ENCODE measurements at places on chromosomes 11 and 22. TPM values are rescaled to one million over a fixed set of nuclear protein-coding genes. Genes with fewer than 3 reads are reported as not detected.

The RIN1 gene
- 4.8 TPM for total RNA-seq

The CDC42BPG gene
- 4.1 TPM for total RNA-seq

DNA sequence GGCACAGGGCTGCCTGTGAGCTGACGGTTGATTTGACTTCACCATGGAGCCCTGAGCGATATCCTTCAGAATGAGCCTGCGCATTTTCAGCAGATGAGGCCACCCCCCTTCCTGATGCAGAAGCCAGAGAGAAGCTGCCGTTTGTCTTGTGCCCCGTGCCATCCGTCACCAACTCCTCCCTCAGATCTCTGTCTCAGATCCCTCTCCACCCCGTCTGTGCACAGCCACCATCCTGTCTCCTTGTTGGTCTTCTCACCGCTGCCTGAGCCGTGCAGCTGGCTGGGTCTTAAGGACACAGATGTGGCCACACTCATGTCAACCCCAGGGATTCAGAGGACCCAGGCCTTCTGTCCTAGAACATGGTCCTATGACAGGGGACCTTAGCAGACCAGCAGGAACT is 293.9 kb downstream of the TBC1D22A start:
- peaks cover 23% of the 10 kb centered on the region for H3K36me3 ChIP-seq
- H3K27me3 ChIP-seq: peaks cover 8% of the 10 kb centered on the region
- DNase-seq: no peak
- peaks cover 26% of the 10 kb centered on the region for H3K4me1 ChIP-seq

- peaks cover 18% of the 10 kb centered on the region for H3K4me1 ChIP-seq
- H3K27me3 ChIP-seq: no peaks in the 10 kb centered on the region
- no peak overlapping the region for H3K27ac ChIP-seq
- DNase-seq: no peak
- no peak overlapping the region for H3K4me3 ChIP-seq
- H3K36me3 ChIP-seq: no peaks in the 10 kb centered on the region
Measured at GRCh38 chr11:78807351-78807750, 232.7 kb upstream of the NARS2 start.

- H3K4me3 ChIP-seq: no peak overlapping the region
- H3K4me1 ChIP-seq: no peaks in the 10 kb centered on the region
- DNase-seq: no peak
- no peak overlapping the region for H3K27ac ChIP-seq
- H3K36me3 ChIP-seq: no peaks in the 10 kb centered on the region
Measured at GRCh38 chr11:104060820-104061219, 24.4 kb downstream of the DDI1 start.
